ENCODE measurements at places on chromosomes 13 and 19. TPM values are rescaled to one million over a fixed set of nuclear protein-coding genes. Genes with fewer than 3 reads are reported as not detected.

GRCh38 chr19:2841855-2842574, 740 bp downstream of the ZNF555 start:
- peaks cover 12% of the 10 kb centered on the region for H3K4me1 ChIP-seq
- peak overlapping the region; percentile 74 for H3K4me3 ChIP-seq
- peak overlapping the region; percentile 85 for H3K27ac ChIP-seq
- no peaks in the 10 kb centered on the region for H3K27me3 ChIP-seq
- DNase-seq: peak; percentile 82

- H3K36me3 ChIP-seq: no peaks in the 10 kb centered on the region
- no peak for DNase-seq
- no peaks in the 10 kb centered on the region for H3K27me3 ChIP-seq
- H3K4me3 ChIP-seq: no peak overlapping the region
Measured at GRCh38 chr13:74661851-74662250, 527.6 kb upstream of the KLF12 start.

DNA sequence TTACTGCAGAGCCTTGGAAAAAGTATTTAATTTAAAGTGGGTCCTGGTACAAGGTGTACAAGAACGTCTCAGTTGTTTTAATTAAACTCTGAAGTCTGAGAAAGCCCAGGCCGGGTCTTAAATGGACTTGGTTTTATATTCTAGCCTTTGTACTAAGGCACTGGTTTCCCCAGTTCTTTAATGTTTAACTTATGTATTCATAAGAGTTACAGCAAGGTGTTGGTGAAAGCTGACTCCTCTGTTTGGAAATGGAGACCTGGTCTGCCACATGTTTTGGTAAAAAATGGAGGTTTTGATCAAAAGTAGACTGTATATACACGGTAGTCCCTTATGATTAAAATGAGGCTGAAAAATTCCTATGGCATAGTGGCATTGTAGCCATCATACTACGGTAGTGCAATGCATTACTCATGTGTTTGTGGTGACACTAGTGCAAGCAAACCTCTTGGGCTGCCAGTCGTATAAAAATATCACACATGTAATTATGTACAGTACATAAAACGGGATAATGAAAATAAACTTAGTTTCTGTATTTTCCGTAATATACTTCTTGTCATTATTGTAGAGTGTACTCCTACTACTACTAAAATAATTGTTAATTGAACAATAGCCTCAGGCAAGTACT, 883.4 kb upstream of the SPRY2 start:
- H3K27me3 ChIP-seq: no peaks in the 10 kb centered on the region
- no peak overlapping the region for H3K4me3 ChIP-seq
- no peak overlapping the region for H3K27ac ChIP-seq
- H3K36me3 ChIP-seq: no peaks in the 10 kb centered on the region

The NUDT15 gene
- total RNA-seq: 5.6 TPM
